ENCODE measurements at places on chromosomes 5 and 9.

- no peak for DNase-seq
Measured at GRCh38 chr5:61450493-61451279, 118.6 kb downstream of the ZSWIM6 start.

DNA sequence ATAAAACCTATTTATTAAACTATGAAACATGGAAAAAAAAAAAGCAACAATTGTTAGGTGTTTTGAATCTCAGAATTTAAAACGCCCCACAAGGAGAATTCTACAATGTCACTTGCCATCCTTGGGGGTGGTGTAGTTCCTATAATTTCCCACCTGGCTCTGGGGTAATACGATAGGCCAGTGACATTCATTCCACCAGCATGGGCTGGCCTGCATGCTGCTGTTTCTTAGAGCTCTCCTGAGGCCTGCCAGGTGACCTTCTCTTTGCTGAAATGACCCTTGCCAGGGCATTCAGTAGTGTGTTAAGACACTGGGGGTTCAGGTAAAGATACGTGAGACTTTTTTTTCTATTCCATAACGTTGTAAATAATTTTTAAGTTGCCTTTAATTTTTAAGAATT lies 10.0 kb upstream of the ARHGEF28 start:
- no peak for DNase-seq

DNA sequence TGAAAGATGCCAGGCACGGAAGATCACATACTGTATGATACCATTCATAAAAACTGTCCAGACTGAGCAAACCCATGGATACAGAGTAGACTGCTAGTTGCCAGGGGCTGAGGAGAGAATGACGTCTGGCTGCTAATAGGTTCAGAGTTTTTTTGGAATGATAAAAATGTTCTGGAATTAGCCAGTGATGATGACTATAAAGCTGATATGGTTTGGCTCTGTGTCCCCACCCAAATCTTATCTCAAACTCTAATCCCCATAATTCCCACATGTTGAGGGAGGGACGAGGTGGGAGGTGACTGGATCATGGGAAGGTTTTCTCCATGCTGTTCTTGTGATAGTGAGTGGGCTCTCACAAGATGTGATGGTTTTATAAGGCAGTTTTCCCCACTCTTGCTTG lies 37.4 kb downstream of the CAMSAP1 start:
- no peak for DNase-seq

DNA sequence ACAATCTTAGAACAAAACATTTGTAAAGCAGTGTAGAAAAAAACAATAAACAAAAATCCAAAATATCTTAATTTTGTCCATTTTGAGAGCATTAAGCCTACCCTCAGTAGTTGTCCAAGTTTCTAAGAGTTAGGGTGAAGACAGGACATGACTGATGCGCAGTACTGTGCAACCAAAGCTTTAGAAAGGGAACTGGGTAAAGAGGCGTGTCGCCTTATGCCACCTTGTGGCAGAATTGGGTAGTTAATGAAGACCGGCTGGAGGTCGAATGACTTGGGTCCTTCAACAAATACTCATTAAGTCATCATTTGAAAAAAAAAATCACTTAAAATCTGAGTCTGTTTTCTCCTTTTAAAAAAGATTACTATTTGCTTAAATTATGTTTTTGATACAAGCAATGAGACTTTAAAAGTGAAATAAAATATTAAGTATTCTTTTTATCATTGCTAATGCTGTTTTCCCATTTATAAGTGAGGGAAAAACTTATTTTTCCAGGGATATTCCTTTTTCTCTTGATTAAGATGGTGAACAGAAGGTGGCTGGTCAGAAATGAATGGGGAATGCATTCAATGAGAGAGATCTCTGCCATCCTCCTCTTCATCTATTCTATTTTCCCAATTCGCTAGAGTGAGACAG lies 3.5 kb upstream of the RNF20 start:
- no peak for DNase-seq

GRCh38 chr5:64921386-64921785 lies 152.7 kb downstream of the CWC27 start:
- DNase-seq = no peak

DNA sequence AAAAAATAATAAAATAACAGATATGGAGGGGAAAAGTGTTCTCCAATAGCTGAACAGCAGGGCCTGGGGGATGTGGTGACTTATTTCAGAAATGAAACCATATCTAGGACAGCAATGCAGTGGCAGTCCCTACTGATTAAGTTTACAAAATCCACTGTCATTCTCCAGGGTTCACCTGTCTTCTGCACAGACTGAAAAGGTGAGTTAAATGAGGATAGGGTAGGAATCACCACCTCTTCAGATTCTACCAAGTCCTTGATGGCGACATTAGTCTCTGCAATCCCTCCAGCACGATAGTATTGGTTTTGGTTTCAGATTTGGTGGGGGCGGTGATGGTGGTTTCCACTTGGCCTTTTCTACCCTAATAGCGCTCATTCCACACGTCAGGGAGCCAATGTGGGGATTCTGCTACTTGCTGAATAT lies 32.3 kb upstream of the NPM1 start:
- no peak for DNase-seq

DNA sequence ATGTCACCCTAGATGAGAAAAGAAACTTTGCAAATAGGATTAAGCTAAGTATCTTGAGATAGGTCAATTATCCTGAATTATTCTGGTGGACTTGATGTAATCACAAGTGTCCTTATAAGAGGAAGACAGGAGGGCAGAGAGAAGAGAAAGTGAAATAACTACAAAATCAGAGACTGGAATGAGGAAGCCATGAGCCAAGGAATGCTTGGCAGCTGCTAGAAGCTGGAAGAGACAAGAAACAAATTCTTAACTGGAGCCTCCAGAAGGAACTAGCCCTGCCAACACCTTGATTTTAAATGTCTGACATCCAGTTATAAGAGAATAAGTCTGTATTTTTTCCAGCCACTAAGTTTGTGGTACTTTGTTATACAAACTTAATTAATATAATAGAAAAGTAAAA lies 480.0 kb downstream of the NR2F1-AS1 start:
- no peak for DNase-seq

DNA sequence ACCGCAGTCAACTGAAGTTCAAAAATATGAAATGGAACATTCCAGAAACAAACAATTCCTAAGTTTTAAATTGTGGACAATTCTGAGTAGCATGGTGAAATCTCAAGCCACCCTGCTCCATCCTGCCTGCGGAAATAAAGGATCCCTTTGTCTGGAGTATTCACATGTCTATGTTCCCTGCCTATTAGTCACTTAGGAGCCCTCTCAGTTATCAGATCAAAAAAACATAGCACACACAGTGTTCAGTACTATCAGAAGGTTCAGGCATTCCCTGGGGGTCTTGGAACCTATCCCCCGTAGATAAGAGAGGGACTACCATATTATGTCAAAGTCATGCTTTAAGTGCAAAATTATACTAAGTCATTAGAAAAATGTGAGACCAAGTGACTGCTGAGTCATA lies 300.8 kb downstream of the SEMA5A start:
- no peak for DNase-seq

DNA sequence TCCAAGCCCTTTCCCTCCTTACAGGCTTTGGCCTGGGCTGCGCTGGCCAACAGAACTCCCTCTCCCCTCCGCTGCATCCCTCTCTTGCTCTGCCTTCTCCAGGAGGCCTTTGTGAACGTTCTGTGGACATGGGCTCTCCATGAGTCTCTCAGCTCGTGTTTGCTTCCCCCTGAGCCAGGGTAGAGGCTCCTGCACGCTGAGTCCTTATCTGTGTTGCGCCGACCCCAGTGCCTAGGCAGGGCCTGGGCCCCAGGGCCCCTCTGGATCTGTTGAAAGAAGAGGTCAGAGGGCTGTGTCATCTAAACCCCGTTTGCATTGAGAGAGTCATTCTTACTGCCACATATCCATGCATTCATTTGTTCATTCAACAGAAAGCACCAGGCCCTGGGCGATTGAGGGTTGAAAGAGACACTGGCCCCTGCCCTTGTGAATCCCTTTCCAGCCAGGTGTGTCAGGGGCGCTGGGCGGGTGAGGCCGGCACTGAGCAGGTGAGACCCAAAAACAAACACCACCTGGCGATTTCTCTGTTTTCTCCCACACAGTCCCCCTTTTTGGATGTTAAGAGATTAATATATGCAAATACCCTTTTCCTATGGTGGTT lies 111.2 kb upstream of the IER5L start:
- no peak for DNase-seq
